ENCODE measurements at places on chromosomes 7 and 10.

DNA sequence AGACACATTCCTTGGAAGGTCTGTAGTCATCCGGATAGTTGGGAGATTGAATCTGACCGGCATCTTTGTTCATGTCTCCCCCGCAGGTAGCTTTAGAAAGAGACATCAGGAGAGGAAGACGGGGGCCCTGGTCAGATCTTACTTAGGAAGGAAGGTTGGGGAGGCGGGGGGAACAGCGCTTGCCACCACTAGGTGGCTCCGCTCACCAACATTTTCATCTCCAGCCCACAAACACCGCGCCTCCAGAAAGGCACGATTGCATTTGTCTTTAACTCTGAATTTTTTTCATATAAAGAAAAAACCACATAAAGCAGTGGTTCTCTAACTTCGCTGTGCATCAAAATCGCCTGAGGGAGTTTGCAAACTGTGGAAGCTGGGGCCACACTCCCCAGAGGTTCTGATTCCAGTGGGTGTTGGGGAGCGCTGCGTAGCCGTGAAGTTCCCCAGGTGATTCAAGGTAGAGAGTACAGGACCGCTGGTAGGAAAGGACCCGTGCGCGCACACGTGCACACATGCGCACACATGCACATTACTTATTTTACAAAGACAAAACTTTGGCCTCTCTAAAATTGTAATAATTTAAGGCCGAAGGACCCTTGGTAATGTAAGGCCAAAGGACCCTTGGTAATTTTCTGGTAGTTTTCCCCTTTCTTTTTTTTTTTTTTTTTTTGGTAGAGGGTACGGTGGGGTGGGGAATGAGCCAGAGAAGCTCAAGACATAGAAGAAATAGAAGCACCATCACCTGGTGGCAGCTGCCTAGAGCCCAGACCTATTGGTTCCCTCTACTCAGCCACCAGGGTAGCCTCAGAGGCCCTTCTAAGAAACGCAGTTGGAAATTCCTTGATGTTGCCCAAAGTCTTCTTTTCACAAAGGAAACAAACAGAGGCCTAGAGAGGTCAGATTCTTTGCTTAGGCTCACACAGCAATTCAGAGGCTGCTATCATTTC is 37.4 kb upstream of the OPALIN start:
- peak; percentile 36 for DNase-seq

GRCh38 chr7:151424799-151425198 is 15.0 kb upstream of the WDR86 start:
- DNase-seq, result no peak

DNA sequence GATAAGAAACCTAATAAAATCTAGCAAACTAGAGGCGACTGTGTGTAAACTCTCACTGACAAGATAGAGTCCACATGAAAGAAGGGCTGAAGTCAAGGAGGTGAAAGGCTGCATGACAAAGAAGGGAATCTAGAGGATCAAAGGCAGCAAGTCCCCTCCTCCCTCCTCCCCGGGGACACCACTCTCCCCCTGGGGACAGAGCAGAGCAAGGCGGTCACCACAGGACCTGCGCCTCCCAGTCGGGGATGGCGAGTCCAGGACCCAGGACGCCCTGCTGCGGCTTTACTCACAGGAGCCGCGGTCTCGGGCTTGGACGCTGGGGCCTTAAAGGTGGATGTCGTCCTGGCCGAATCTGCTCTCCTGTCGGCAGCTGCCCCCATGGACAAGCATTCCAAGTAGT is 22.4 kb downstream of the BRI3 start:
- DNase-seq, result no peak

- DNase-seq, result no peak
Observed at GRCh38 chr7:70674571-70675010, 457.4 kb upstream of the GALNT17 start.

- DNase-seq, result no peak
Observed at GRCh38 chr7:3188946-3189345, 112.1 kb upstream of the SDK1 start.

DNA sequence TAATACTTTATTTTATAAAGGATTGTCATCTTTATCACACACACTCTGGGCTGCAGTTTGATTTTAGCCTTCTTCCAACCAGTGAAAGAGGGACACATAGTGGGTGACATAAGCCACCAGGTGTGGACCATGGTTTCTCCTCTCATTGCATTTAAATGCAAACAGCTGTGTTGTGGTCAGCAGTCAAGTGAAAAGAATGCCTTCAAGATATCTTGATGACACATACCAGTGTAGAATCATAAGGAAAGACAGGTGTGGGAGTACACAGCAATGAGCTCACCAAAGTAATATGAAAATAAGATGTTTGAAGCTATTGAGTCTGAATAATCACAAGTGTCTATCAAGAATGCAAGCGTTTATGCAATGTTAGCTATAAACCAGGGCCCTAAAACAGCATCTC is 580.0 kb downstream of the XPNPEP1 start:
- DNase-seq, result no peak

GRCh38 chr7:134473861-134474291 is 15.0 kb upstream of the AKR1B1 start:
- no peak for DNase-seq

- DNase-seq, result no peak
Observed at GRCh38 chr7:132189881-132190280, 386.4 kb downstream of the PLXNA4 start.

GRCh38 chr10:90560331-90560730 is 297.5 kb downstream of the HTR7 start:
- no peak for DNase-seq

DNA sequence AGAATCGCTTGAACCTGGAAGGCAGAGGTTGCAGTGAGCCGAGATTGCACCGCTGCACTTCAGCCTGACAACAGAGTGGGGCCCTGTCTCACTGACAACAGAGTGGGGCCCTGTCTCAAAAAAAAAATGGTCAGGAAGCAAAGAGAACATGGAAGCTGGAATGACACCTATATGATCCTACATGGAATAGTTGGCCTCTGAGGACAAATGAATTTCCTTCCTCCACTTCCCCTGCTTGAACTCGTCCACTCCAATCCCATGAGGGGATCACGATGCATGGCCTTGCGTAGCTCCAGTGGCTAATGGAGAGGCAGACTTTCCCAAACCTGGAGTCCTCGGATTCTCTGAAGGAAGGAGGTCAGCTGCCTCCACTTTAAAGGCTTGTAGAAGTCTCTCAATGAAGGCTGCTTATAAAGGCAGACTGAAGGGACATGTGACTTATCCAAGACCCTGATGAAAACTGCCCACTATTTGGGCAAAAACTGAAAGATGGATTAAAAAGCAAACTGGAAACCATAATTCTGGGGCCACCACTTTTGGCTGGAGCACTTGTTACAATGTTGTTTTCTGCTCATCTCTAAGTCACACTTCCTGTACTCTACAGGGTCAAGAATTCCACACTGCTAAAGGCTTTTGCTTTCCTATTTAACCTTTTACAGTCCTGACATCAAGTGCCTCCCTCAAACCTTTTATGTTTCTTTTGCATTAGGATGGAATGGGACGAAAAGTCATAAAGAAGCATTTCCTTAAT is 214.6 kb downstream of the PRPF18 start:
- no peak for DNase-seq

- no peak for DNase-seq
Observed at GRCh38 chr7:104980841-104981671, 32.9 kb upstream of the KMT2E start.

DNA sequence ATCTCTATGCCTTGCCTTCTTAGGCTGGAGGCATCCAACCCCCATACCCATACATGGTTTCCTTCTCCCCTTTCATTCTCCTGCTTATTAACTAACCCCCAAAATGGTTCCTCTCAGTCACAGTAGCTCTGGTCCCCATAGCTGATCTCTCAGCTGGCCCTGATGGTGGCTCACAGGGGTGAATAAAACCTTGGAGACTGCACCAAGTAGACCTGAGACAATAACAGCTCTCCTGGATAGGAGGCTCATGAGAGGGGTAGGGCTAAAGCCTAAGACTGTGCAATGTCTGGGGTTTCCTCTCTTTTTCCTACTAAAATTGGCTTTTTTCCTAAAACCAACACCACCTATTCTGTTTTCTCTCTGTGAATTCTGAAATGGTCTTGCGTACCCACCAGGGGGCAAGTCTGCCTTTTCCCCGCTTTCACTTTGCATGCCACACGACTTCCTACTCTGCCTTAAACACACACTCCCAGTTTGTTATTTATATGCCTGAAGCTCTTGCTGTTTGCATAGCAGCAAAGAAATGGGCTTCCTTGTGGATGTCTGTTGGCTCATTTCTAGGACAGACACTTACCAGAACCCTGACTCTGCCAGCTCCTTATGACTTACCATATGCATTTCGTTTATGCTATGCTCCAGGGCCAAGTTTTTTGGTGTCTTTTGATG is 18.4 kb upstream of the PON1 start:
- no peak for DNase-seq

GRCh38 chr7:137015015-137015414 is 146.6 kb downstream of the CHRM2 start:
- DNase-seq, result no peak

DNA sequence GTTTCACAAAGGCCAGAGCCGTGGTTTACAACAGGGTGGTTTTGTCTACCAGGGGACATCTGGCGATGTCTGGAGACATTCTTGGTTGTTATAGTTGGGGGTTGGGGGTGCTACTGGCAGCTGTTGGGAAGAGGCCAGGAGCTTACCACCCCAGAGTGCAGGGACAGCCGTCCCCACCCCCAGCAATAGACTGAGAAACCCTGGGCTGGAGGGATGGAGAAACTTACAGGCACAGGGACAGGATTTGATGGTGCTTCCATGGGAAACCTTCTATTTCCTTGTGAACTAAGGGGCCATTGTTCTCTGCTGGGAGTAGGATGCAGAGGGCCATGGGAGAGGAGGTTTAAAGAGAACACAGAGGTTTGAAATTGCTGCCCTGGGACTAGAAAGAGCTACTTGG is 10.9 kb downstream of the ADCK2 start:
- no peak for DNase-seq

- DNase-seq, result no peak
Observed at GRCh38 chr7:150824379-150825177, 24.0 kb downstream of the TMEM176A start.

DNA sequence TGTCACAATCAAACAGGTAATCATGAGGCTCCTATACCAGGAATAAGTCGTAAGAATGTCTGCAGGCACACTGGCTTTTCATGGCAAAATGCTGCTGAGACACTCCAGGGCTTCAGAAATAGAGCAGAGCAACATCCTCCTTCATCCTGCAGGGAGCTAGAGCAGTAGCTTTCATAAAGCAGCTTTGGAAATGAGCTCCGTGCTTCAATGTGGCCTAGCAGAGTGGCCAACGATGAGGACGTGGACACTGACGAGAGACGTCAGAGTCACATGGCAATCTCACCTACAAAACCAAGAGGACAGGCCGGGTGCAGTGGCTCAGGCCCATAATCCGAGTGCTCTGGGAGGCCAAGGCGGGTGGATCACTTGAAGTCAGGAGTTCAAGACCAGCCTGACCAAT is 9.8 kb downstream of the COBL start:
- no peak for DNase-seq

DNA sequence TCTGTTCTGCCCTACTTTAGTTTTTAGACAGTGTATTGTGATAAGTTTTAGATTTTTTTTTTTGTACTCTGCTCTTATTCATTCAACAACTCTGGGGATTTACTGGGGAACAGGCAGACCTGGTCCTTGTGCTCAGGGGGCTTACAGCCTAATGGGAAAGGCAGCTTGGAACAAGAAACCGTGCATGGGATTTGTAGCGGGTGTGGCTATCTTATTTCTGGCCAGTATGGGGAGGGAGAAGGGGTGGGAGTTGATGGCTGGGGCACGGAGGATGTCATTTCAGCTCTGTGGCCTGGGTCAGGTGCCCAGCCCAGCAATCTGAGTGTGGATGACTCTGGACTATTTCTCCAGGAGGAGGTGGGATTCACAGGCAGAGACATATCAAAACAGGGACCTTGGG is 47.0 kb downstream of the GRK5 start:
- no peak for DNase-seq

DNA sequence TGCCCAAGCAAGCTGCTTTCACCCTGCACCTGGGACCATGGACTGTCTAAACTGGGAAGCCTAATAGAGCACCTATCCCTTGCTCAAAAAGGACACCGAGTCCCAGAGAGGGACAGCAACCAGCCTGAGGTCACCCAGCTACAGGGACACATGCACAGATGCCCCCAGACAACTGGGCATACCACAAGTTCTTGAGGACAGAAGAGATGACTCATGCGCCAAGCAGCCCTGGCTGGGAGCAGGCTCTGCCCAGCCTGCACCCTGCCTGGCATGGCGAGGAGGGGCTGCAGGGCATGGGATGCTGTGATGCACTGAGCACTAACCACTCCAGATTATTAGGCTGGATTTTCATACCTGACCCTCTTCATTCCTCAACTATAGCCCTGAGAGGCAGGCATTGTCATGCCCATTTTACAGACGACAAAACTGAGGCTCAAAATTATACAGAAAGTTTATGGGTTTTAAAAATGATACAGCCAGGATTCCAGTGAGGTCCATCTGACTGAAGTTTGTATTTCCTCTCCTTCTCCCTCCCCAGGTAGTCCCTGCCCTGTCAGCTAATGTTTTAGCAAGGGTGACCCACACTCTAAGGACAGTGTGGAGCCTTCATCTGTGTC is 289.3 kb upstream of the ZMIZ1 start:
- DNase-seq, result no peak

GRCh38 chr10:125149036-125149679 is 11.2 kb downstream of the CTBP2 start:
- no peak for DNase-seq

- no peak for DNase-seq
Observed at GRCh38 chr7:132996581-132997242, 85.2 kb downstream of the CHCHD3 start.

Measured in activated T-helper 9 cell treated with anti-CD3 and anti-CD28 coated beads, Interleukin-2, amount 50 U/mL, for 16 hours (primary cell).